Muscle of arm (tissue), 14 donors: ENCODE measurements at places on chromosomes 5 and 9.

DNA sequence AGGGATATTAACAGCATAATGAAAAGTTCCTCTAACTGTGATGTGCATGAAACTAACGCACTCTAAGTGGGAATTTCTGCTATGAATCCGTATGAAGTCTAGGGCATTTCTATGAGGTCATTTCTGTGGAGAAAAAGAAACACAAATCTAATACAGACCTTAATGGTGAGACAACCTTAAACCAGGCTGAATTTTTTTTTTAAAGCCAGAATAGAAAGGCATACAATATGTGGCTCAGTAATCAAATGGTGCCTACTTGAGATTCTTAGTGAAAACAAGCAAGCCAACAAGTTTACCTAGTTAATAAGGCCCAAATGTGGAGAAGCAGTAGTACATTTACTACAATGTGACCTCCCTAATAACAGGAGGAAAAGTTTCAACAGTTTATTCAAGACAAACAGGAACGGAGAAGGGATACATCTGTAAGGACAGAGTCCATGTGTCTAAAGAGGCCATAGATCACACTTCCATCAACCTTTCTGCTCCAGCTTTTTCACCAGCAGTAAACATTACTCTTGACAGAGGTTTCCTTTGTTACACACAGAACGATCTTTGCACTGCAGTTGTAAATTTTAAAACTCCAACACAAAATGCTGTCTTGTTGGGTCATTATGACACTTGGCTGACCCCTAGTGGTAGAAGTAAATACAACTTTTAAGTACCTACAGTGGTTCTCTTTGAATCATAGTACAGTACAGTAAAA, 26.2 kb downstream of the CARNMT1 start:
- peak; percentile 83 for DNase-seq

DNA sequence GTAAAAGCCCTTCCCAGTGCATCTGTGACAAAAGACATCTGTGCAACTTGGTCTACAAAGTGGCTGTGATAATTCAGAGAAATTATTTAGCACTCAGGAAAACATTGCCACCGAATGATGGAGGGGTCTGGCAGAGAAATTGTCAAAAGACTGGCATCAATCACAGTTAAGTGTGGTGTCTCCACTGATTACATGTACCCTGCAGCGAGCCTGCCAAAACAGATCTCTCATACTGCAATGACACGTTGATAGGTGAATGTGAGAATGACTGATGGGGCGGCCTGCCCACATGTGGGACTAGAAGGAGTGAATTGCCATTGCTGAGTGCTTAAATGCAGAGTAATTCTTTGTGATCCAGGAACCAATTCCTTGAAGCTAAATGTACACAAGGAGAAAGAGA, 136.4 kb upstream of the PCSK5 start:
- no peak for DNase-seq

- no peak for DNase-seq
Observed at GRCh38 chr5:128491291-128491690, 46.8 kb downstream of the FBN2 start.

- no peak for DNase-seq
Observed at GRCh38 chr5:156715287-156715686, 134.8 kb upstream of the PPP1R2B start.

DNA sequence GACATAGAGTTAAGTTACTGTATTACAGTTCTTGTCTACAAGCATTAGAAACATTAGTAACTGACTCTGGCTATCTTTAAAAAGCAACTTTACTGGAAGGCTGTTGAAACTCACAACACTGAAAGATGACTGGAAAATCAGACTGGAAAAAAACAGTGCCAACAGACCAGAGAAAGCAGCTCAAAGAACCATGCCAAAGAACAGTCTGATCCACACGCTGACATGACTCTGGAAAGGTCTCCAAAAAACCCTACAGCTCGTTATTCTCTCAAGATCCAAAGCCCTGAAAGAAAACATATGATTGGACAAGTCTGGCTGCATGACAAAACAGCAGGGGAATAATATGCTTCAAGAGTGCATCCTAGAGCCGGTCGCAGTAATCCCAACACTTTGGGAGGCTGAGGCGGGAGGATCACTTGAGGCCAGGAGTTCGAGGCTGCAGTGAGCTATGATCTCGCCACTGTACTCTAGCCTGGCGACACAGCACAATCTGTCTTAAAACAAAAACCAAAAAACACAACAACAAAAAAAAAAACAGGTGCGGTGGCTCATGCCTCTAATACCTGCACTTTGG, 5.6 kb downstream of the GOLPH3 start:
- DNase-seq: no peak

DNA sequence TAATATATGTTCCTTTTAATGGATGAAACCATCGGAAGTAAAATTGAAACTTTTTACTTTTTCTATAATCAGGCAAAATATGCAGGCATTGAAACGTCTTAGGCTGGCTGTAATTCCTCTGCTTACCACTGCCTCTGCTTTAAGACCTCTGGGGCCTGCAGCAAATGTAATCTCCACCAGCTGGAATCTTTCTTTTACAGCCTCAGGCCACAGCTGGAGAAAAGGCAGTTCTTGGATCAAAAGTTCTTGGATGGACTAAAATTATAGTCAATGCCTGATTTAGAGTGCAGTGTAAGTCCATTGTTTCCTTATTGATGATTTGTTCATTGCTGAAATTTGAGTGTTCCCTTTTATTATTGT, 396.7 kb downstream of the KCTD16 start:
- DNase-seq: no peak

- no peak for DNase-seq
Observed at GRCh38 chr9:84322828-84323227, 17.7 kb downstream of the SLC28A3 start.
